Activated CD4-positive, alpha-beta memory T cell treated with anti-CD3 and anti-CD28 coated beads for 36 hours (primary cell): ENCODE measurements at places on chromosomes 7 and 10. TPM values are rescaled to one million over a fixed set of nuclear protein-coding genes. Genes with fewer than 3 reads are reported as not detected.

DNA sequence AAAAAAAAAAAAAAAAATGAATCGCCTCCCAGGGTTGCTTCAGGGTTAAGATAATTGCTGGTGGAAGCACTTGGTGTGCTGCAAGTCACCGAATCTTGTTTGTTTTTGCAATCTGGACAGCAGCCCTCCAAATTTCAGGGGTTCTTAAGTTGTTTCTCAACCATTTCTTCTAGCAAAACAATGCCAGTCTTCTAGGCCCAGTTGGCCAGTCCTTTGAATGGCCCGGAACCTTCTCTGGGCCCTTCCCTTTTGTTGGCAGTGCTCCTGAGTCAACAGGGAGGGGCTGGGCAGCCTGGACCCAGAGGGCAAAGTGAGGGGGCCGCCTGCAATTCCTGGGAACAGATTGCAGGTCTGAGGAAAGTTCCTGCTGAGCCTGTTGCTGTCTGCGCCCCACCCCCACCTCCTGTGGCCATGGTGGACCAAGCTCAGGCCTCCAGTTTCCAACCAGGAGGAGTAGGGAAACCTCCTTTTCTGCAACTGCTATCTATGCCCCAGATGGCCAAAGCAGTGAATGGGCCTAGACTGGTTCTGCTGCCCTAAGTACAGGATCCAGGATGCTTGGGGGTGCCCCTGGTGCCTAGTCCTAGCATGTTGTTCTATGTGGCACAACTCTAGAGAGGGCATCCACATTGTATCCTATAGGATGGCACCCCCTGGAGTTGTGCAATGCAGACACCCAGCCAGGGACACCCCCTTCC is 31.4 kb upstream of the PDCD4 start:
- no peak for DNase-seq

- DNase-seq = no peak
Observed at GRCh38 chr10:78295242-78295641, 261.6 kb downstream of the RPS24 start.

Gene SPDYE8
- total RNA-seq = not detected

Gene GNGT1
- total RNA-seq = not detected

Gene DDX56
- 84.0 TPM for total RNA-seq

Gene PLXNA4
- 0.24 TPM for total RNA-seq
